ENCODE measurements at places on chromosomes 6 and 20. TPM values are rescaled to one million over a fixed set of nuclear protein-coding genes. Genes with fewer than 3 reads are reported as not detected.

The HLA-F gene
- 65.8 TPM for total RNA-seq

The BPIFB2 gene
- not detected for total RNA-seq

The CALHM4 gene
- total RNA-seq, result not detected

The PSMA7 gene
- total RNA-seq, result 266 TPM

The ADGB gene
- total RNA-seq, result not detected

The MCCD1 gene
- not detected for total RNA-seq

The EGFL8 gene
- total RNA-seq, result 21.6 TPM

The PAK5 gene
- not detected for total RNA-seq

GRCh38 chr6:83294676-83295075 lies 101.5 kb downstream of the RWDD2A start:
- DNase-seq, result no peak

- DNase-seq, result no peak
Measured at GRCh38 chr6:49030251-49031020, 432.6 kb downstream of the MMUT start.

DNA sequence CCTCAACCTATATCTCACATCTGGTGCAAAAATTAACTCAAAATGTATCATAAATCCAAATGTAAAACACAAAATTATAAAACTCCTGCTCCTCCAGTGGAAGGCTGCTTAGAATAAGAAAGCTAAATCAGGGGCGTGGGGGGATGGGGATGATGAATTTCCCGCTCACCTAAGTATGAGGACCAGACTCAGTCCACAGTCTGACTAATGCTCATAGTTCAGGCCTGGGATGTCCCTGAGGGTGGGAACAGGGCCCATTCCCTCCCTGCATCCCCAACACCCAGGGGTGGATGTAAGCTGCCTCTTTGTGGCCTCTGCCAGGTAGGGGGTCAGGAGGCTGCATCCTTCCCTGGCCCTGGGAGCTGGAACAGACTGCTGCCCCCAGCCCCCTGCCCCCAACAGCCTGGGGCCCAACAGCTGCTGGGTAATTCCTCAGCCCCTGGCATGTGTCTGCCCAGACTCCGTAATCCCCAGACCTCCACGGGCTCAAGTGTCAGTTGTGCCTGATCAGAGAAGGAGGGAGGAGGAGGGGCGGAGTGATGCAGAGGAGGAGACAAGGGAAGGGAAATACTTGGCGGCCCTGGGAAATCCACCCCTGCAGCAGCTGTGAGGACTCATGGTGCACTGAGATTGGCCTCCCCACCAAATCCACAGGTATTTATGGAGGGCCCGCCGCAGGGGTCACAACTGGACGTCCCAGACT lies 224.5 kb downstream of the PREX1 start:
- DNase-seq, result no peak

- no peak for DNase-seq
Measured at GRCh38 chr6:28757429-28758045, 166.2 kb downstream of the TRIM27 start.

DNA sequence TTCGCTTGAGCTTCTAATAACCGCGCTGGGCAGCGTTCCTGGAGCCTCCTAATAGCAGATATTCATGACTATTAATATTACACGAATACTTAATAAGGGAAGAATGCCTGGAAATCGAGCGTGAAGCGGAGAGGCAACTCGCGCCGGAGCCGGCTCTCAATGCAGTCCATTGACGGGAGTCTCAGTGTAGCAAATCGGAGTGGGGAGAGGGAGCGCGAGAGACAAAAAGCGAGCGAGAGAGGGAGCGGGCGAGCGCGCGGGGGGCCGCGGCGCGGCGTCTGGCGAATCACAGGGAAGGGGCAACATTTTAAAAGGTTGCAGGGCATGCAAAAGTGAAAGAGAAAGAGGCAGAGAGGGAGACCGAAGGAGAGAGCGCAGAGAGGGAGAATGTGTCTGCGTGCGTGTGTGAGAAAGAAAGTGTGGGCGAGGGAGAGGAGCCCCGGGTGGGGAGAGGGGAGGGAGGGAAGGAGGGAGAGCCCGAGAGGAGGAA lies 2.9 kb downstream of the TFAP2A start:
- DNase-seq, result peak; percentile 47

GRCh38 chr20:58597249-58597891 lies 53.7 kb upstream of the STX16 start:
- DNase-seq, result no peak

- DNase-seq, result no peak
Measured at GRCh38 chr20:24769878-24770627, 179.0 kb upstream of the CST7 start.

GRCh38 chr6:161658211-161658610 lies 384.4 kb upstream of the AGPAT4 start:
- no peak for DNase-seq

DNA sequence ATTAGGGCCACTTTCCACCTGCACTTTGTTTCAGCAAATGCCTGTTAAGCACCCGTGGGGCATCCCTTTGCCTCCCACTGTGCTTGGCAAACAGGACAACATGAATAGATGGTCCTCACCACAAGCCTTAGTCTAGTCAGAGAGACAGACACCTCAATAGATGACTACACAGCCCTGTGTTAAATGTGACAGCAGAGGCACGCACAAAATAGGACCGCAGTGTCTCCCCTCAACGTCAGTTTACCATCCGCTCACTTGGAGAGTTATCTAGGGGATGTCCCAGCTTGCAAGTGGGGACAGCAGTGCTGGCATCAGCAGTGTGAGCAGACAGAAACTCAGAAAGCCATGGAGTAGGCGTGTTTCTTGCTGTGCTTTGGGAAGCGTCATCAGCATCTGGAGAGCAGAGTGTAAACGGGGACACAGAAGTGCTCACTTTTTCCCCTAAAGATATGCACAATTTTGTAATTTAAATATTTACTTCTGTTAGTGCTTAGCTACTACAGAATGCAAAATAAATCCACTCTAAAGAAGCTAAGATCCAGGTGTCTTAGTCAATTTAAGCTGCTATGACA lies 66.0 kb upstream of the TXNDC5 start:
- no peak for DNase-seq

DNA sequence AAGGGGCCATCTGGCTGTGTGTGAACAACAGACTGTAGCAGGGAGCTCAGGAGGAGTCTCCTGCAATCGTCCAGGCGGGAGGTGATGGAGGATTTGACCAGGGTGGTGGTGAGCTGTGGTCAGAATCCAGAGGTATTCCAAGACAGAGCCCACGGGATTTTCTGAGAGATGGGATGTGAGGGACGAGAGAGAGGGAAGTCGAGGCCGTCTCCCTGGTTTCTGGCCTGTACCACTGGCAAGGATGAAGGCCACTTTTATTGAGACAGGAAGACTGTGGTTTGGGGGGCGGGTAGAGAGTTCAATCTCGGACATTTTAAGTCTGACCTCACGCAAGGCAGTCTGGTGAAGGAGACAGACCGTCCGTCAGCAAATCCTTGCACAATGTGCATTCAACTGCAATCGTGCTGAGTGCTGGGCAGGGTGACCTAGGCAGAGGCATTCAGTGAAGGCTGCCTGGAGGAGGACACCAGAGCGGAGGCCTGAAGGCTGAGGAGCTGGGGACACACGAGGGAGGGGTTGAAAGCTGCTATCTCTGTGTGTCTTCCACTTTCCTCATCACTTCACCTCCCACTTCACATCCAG lies 53.9 kb downstream of the PREX1 start:
- no peak for DNase-seq

GRCh38 chr20:38320221-38320620 lies 16.3 kb downstream of the BPI start:
- no peak for DNase-seq

- no peak for DNase-seq
Measured at GRCh38 chr6:111589366-111589765, 16.3 kb downstream of the TRAF3IP2 start.

GRCh38 chr6:170069611-170070010 lies 221.3 kb downstream of the DLL1 start:
- no peak for DNase-seq

GRCh38 chr20:58500256-58500655 lies 14.9 kb downstream of the APCDD1L start:
- DNase-seq, result no peak

- DNase-seq, result peak; percentile 75
Measured at GRCh38 chr20:45052698-45053429, 48.1 kb downstream of the KCNS1 start.

DNA sequence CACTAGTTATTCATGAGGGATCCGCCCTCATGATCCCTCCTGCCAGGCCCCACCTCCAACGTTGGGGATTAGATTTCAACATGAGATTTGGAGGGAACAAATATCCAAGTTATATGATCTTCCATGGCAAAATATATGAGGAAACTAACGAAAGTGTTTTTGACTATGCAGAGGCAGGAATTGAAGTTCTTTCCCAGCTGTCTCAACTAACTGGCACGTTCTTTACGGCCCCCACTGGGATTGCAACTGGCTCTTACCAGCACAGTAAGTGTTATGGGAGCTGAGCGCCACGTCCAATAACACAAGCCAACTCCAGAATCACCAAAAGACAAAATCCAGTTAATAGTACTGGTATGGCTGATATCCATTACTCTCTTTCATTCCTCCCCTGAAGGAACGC lies 66.6 kb downstream of the ECT2L start:
- no peak for DNase-seq

Measured in OCI-LY7 (cell line).